ENCODE measurements at places on chromosomes 7 and 10.

- DNase-seq = no peak
Observed at GRCh38 chr7:149284343-149284742, 22.3 kb downstream of the ZNF783 start.

DNA sequence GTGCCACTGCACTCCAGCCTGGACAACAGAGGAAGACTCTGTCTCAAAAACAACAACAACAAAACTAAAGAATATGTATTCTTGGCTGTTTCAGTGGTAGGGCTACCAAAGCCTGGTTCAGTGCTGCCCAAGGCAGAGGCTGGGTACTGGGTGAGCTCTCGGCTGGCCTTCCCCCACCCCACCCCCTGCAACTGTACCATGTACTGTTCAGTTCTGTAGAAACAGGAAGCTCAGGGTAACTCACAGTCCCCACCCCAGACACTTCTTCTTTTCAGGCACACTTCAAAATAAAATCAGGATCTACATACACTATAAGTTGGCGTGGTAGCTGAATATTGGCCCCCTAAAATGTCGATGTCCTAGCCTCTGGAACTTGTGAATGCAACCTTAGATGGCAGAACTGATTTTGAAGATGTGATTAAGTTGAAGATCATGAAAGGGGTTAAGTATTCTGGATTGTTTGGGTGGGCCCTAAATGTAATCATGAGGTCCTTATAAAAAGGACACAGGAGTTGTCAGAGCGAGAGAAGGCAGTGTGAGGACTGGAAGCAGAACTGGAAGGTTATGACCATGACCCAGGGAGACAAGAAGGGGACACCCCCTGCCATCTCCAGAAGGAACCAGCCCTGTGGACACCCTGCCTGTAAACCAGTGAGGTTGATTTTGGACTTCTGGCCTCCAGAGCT, 31.2 kb downstream of the TBXAS1 start:
- DNase-seq = peak; percentile 3

DNA sequence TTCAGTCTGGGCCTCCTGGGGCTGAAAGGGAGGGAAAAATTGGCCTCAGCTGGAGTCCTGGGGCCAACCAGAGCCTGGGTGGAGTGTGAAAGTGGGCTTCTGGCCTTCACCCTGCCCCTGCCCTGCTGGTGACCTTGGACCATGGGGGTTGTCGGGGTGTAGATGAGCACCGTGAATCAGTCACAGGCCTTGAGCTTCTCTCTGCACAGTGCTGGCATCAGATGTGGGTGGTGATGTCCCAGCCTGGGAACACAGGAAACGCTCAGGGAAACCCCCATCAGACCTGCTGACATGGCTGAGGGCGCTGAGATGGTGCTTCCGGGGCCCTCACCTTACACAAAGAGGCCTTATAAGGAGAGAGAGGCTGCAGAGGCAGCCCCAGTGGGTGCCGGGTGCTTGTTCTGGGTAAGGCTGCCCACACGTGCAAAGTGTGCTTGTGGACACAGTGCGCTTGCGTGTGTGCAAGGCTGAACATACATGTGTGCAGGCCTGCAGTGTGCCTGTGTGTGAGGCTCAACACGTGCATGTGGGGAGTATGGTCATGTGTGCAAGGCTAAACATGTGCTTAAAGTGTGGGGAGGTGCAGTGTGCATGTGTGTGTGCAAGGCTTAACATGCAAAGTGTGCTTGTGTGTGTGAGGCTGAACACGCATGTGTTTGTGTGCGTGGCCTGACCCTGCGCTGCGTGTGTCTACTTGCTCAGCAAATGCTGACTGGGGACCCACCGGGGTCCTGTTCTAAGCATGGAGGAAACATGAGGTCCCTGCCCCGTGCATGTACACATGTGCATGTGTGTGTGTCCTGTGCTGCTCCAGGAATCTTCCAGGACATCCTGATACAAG, 6.5 kb downstream of the ARPC1B start:
- no peak for DNase-seq

DNA sequence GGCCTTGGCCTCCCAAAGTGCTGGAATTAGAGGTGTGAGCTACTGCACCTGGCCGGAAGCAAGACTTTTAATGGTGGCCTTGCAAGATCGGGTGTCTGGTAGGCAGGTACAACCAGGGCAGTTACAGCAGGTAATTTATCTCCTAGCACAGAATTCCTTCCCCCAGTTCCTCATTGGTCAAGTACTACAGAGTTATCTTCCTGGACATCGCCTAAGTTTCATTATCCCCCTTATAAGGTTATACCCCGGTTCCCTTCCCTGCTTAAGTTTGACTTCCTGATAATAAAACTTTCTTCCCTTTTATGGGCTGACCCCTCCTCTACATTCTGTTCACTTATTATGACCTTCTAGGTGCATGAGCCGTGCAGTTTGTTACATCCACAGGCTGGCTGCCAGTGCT, 19.0 kb upstream of the CYP3A43 start:
- DNase-seq = no peak

- DNase-seq = no peak
Observed at GRCh38 chr7:7681191-7681935, 37.0 kb downstream of the RPA3 start.

GRCh38 chr10:86483664-86484063, 37.9 kb downstream of the WAPL start:
- DNase-seq = no peak

GRCh38 chr7:36726806-36727503, 2.7 kb upstream of the AOAH start:
- no peak for DNase-seq

GRCh38 chr7:94047956-94048355, 43.8 kb upstream of the BET1 start:
- DNase-seq = no peak

GRCh38 chr7:150466477-150466876, 16.0 kb downstream of the GIMAP8 start:
- DNase-seq = no peak

GRCh38 chr7:26156451-26157420, 4.7 kb downstream of the NFE2L3 start:
- DNase-seq = no peak

GRCh38 chr7:52928591-52928990, 106.8 kb upstream of the POM121L12 start:
- no peak for DNase-seq

DNA sequence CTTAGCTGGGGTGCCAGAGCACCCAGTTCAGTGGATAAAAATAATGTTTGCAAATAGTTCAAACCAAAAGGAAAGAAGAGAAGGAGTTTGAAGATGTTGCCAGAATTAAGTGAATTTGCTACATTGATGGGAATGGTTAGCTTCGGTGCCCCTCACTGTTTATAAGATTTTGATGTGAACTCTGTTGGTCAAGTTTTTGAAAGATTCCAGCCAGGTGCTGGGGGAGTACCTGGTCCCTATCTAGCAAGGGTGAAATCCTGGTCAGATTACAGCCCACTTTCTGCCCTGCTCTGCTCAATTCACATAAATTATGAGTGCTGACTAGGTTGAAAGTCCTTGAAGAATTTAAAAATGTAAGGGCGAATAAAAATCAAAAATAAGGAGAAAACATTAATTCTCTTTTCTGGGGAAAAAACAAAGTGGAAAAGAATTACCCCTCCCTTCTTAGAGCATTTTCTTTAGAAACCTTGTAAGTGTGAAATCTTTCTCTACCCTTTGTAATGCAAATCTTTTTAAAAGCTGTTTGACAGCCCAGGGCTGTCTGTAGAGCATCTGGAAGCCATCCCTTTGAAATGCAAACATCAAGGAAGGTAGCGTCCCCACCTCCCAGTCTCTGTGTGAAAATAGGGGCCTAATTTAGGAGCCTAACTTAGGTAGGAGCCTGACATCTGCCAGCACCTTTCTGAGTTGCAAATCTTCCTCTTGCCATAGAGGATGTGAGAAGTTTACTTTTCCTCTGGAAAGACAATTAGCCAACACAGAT, 1.4 kb upstream of the GIMAP5 start:
- DNase-seq = no peak

Data from C1 segment of cervical spinal cord (tissue), 14 donors.